ENCODE measurements at places on chromosomes 1 and 21.

DNA sequence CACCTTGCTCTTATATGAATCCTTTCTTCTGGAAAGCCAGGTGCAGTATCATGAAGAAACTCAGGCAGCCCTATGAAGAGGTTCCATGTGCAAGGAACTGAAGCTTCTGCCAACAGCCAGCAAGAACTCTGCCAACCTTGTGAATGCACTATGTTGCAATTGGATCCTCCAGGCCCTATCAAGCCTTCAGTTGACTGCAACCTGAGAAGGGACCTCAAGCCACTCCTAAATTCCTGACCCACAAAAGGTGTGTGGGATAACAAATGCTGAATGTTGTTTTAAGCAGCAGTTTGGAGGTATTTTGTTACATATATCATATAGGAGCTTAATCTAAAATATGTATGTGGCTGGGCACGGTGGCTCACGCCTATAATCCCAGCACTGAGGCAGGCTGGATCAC lies 84.0 kb downstream of the RERE start:
- no peak for DNase-seq

GRCh38 chr1:185157599-185158412 lies 839 bp downstream of the SWT1 start:
- no peak for DNase-seq

- DNase-seq = no peak
Measured at GRCh38 chr1:172351754-172352161, 68.7 kb upstream of the C1orf105 start.

DNA sequence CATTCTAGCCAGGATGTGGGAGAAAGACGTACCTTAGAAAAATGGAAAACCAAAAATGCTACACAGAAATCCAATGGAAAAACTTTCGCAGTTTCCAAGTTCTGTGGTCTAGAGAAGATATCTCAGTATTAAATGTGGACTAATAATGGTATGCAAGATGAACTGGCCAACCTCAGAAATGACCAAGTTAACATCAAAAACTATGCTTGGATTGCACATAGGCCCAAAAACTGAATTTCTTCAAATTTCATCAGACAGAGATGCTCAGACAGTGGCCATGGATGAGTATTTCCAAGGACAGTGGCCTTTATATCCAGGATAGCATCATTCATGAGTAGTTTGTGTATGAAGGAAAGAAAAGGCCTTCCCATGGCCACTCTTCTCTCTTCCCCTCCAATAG lies 132.2 kb downstream of the TIAM1 start:
- no peak for DNase-seq

- no peak for DNase-seq
Measured at GRCh38 chr1:62070384-62071011, 124.2 kb upstream of the L1TD1 start.

GRCh38 chr21:34933609-34934335 lies 115.3 kb downstream of the RUNX1 start:
- no peak for DNase-seq

DNA sequence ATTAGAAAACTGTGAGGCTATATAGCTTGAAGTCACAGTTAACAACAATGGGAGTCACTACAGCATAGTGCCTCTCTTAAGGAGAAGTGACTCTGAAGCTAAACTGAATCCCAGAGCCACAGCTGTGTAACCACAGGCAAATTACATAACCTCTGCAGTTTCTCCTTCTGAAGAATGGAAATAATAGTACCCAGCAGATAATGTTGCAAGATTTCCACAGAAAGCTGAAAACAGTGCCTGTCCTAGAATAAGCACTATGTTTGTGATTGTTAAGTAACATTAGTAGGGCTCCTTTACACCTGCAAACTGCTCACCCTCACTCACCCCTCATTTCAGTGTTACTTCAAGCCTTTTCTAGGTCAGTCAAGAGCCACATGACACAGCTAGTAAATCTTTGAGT lies 886.7 kb downstream of the PLA2G4A start:
- no peak for DNase-seq

- DNase-seq = no peak
Measured at GRCh38 chr1:110390096-110390495, 730 bp downstream of the SLC16A4 start.

GRCh38 chr1:244114892-244115291 lies 63.8 kb downstream of the ZBTB18 start:
- DNase-seq = no peak

DNA sequence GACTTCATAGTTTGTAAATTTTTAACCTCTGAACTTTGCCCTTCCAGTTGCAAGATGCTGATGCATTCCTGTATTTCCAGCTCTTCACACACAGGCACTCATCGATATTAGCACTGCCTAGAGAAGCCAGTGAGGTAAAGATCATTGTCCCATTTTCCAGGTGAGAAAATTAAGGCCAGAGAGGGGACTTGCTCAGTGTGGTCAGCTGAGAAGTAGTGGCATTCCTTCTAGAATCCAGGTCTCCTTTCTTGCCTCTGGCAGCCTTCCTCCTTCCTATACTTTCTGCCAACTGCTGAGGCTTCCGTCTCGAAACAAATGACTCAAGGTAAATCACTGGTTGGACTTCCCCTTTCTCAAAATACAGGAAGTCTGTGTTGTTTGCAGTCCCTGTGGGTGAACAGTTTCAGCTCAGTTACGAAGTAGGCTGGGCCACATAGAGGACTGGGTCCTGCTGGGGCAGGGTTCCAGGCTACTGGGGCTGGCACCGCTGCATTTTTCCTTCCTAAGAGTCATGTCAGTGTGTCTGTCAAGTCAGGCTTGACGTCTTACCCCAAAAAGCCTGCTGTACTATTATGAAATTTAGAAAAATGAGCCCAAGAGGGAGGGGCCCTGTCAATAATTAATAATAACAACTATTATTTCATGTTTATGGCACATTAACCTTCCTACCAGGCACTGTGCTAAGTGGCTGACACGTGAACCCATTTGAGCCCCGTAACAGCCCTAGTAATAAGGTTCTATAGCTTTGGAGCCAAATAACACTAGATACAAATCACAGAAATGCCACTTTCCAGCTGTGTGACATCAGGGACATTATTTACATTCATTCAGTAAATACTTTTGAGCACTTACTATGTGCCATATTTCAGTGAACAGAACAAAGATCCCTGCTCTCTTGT lies 16.6 kb upstream of the RNF19B start:
- DNase-seq = peak; percentile 70

DNA sequence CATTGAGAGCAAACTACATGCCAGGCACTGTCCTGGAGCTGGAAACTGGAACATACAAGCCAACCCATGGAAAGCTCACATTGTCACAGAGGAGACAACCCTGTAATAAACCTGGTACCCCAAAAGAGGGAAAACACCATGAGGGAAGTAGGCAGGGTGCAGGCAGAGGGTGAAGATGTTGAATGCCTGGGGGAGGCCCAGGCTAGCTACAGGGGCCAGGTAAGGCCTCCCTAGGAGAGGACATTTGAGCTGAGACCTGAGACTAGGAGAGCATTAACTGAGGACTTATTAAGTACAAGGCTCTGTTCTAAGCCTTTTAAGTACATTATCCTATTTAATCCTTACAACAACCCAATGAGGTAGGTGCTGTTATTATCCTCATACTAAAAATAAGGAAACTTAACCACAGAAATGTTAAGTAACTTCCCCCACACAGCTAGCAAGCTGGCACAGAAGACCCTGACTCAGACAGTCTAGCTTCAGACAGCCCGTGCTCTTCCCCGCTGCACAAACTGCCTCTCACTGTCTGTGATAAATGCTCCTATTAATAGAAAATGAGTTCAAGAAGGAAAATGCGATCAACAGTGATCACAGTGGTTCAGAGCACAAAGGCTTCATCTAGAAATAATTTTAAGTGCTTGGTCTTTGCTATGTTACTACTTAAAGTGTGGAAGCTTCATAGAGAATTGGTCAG lies 41.8 kb downstream of the ZNF281 start:
- no peak for DNase-seq

DNA sequence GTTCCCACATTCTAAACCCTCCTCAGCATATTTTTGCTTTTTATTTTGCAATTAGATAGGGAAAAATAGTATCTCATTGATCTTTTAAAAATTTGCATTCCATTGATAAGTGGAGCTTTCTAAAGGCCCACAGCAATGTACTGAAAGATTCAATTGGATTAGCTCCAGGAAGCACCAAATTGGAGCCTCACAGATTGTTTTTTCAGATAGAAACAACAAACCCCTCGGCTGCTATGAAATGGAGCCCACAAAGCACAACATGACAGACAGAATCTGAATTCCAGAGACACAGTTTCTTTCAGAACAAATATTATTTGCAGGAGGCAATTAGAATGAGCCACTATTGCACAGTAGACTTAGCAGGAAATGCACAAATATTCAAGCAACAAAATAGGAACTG lies 58.9 kb upstream of the KIF26B start:
- DNase-seq = no peak

- DNase-seq = no peak
Measured at GRCh38 chr1:215484171-215484939, 82.7 kb upstream of the KCTD3 start.

GRCh38 chr1:97044159-97044760 lies 322.7 kb downstream of the PTBP2 start:
- no peak for DNase-seq

GRCh38 chr1:73820843-73821242 lies 377.1 kb downstream of the LRRIQ3 start:
- no peak for DNase-seq

DNA sequence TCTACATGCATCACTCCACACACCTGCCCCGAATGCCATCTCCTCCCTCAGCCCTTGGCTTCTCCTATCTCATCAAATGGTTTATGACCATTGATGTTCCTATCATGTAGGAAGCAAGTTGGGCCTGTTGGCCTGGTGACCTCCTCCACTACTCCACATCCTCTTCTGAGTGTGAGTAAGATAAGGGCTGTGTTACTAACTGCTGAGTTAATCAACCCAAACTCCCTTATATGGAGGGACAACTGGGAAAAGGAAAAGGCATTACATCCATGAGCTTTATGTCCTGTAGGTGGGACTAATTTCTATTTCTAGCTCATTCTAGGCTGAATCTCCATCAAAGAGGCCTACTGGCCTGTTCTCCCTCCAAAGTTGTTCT lies 57.6 kb downstream of the WLS start:
- DNase-seq = no peak

DNA sequence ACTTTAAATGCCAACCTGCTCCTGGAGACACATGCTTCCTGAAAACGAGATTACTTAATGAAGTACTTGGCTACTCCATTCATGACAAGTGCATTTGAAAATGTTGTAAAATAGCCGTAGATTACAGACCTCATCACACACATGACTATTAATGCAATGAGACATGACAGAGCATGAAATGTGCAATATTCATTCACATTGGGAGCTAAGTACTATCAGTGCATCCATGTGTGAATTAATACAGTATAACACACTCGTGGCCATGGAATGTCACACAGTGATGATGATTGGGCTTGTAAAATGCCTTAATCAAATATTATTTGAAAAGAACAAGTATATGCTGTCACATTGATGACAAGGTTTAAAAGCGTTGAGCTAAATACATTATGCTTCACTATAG lies 407.0 kb downstream of the AMY1C start:
- DNase-seq = no peak

DNA sequence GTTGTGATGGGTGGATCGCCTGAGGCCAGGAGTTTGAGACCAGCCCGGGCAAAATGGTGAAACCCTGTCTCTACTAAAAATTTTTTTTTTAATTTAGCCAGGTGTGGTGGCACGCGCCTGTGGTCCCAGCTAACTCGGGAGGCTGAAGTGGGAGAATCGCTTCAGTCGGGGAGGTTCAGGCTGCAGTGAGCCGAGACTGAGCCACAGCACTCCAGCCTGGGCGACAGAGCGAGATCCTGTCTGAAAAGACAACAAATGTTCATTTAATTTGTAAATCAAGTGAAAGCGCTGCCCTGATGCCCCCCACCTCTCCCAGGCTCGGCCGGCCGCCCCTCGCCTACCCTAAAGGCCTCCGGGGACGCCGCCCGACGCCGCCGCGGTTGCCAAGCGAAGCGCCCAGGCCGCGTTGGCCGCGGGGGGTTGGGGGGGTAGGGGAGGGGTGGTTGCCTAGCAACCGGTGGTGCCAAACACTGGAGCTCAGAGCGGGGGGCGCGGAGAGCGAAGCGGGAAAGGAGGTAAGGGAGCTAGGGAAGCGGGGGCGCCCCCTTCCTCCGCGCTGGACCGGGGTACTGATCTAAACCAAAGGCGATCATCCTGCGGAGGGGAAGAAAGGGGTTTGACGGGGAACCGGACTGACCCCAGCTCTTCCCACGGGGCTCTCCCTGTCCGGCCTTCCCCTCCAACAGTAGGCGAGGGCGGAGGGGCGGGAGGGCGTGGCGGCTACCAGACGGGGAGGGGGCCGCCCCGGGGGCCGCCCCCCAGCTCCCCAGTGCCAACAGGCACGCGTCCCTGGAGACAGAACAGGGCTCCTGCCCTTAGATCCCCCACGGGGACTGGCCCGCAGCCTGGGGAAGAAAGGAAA lies at the start of gene TEKT2:
Gene TEKT2 (plus strand): TSS at position 460 of the 862 bp plus-strand sequence. CDS start 828 bp downstream, outside the sequence.
- DNase-seq = no peak

- DNase-seq = no peak
Measured at GRCh38 chr1:159851407-159851806, 11.1 kb downstream of the VSIG8 start.

GRCh38 chr1:167795810-167796740 lies 74.3 kb downstream of the MPZL1 start:
- no peak for DNase-seq

All from stimulated activated CD8-positive, alpha-beta memory T cell treated with anti-CD3 and anti-CD28 coated beads, Interleukin-7, amount 100 ng/mL, for 48 hours (primary cell).